Activated CD4-positive, alpha-beta T cell treated with anti-CD3 and anti-CD28 coated beads for 4 hours (primary cell): ENCODE measurements at places on chromosomes 1 and 21.

GRCh38 chr1:190175320-190175719 is 302.3 kb downstream of the BRINP3 start:
- DNase-seq, result no peak

GRCh38 chr21:31426235-31426797 is 82.3 kb upstream of the TIAM1 start:
- no peak for DNase-seq

DNA sequence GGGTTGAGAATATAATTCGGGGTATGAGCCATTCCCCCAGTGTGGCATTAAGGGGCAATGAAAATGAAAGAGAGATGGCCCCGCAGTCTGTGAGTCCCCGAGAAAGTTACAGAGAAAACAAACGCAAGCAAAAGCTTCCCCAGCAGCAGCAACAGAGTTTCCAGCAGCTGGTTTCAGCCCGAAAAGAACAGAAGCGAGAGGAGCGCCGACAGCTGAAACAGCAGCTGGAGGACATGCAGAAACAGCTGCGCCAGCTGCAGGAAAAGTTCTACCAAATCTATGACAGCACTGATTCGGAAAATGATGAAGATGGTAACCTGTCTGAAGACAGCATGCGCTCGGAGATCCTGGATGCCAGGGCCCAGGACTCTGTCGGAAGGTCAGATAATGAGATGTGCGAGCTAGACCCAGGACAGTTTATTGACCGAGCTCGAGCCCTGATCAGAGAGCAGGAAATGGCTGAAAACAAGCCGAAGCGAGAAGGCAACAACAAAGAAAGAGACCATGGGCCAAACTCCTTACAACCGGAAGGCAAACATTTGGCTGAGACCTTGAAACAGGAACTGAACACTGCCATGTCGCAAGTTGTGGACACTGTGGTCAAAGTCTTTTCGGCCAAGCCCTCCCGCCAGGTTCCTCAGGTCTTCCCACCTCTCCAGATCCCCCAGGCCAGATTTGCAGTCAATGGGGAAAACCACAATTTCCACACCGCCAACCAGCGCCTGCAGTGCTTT is 9.4 kb downstream of the PROX1 start:
- no peak for DNase-seq

- DNase-seq, result no peak
Measured at GRCh38 chr1:183432548-183432875, 14.3 kb upstream of the NMNAT2 start.

DNA sequence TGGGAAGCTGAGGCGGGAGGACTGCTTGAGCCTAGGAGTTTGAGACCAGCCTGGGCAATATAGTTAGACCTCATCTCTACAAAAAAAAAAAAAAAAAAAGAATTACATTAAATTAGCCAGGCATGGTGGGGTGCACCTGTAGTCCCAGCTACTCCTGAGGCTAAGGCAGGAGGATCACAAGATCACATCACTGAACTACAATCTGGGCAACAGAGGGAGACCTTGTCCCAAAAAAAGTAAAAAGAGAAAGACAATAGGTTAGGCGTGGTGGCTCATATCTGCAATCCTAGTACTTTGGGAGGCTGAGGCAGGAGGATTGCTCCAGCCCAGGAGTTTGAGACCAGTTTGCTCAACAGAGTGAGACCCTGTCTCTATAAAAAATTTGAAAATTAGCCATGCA is 130.3 kb downstream of the TIAM1 start:
- no peak for DNase-seq

DNA sequence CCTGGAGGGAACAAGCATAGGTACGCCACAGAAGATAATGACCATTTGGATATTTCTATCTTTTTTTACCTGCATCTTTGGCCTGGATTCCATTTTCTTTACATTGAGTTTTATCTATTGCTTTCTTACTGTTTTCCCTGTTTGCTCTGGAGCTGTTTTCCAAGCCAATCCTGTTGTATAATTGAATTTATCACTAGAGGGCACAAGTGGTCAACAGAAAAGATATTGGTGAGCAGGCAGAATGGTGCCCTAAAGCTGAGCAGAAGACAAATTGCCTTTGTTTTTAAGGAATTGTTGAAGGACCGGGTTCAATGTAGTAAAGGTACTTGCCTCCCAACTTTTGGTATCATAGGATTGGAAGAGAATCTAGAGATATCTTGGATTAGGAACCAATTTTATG is 152.8 kb downstream of the PPP1R12B start:
- no peak for DNase-seq

- DNase-seq, result no peak
Measured at GRCh38 chr1:154998201-154998780, 4.3 kb upstream of the ZBTB7B start.

DNA sequence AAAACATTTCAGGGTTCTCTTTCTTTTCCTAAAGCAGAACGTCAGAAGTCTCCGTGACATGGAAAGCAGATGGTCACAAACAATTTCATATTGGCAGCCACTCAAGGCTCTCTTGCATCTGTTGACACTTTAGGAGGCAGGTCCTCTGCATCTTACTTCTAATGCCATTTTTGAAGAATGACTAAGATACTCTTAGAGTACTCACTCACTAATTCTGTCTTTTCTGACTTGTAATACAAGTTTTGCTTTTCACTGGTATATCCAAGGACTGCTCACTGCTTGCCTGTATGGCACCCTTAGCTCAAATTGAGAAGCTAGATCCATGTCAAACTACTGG is 68.3 kb downstream of the PRRX1 start:
- DNase-seq, result no peak

DNA sequence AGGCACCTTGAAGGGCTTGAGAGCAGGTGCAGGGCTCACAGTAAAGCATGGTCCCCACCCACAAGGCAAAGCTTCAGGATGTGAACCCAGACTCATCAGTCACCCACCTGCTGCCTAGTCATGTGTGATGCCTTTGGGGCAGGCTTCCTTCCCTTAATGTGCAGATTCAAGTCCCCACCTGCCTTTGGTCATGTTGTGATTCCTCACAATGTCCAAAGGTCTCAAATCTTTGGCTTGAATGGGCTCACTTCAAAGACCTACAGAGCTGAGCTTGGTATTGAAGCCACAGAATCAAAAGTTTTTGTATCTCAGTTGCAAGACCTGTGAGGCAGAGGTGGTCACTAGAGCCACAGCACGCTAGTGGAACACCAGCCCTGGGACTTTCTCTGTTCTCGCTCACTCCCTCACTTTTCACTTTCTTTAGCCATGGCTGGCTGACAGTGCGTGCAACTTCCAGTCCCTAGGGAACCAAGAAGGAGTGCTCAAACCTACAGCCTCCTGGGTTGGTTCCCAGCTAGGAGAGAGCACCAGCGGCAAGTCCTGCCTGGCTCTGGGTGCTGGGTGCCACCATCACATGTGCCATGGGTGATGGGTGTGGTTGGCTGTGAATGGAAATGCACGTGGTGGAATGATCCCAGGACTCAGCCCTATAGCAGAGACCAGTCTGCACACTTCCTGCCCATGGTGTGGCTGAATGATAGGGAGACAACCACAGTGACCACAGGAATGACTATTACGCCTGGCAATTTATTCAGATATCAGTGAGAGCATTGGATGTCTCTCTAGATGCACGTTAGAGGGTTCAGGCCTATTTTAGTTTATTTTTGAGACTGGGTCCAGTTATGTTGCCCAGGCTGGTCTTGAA is 26.4 kb upstream of the CLIC6 start:
- no peak for DNase-seq

DNA sequence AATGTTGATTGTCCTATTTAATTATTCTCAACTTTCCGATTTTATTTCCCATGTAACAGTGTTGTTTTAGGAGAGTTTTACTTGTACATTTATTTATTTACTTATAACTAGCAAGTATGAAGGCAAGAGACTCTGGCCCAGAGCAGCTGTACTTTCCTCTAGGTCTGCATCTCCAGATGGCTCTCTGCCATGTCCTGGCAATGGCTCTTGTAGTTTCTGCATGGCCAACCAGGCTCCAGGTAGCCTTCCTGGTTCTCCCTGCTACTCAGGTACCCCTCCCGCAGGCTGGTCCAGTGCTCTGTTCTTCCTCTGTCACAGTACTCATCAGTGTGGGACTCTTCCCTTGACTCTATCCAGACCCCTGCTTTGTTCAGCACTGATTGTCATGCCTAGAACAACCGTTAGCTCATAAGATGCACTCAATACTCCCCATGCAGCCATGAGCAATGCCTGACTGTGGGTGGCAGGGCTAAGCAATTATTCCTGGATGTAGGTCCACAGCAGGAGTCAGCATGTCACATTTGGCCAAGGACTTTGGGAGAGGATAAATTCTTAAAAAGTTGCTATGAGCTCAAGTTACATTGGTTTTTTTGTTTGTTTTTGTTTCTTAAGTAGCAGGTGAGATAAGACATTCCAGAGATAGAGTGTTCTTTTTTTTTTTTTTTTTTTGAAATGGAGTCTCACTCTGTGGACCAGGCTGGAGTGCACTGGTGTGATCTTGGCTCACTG is 10.9 kb upstream of the IL20 start:
- DNase-seq, result no peak

DNA sequence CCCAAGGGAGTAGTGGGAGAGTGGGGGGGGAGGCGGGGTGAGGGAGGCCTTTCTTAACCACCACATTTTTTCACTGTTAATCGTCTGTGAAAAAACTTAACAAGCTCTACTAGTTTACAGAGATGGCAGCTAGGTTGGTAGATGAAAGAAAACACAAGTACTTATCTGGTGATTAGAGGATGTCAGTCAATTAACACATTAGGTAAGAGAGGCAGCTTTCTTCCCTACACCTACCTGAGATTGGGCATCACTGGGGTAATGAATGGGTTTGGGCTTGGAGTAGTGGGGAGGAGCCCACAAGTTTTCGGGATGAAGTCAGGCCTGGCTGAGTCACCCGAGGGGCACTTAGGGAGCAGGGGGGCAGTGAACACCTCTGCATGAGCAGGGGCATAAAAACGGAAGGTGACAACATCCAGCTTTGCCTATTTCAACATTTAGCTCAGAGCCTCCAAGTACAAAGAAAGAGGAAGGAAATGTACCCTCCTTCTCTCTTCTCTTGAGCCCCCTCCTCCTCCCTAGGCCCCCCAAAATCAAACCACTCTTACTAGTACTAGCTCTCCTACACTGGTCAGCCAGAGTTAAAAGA is 2.5 kb downstream of the LBR start:
- no peak for DNase-seq

- no peak for DNase-seq
Measured at GRCh38 chr1:212488436-212489283, 55.9 kb downstream of the NENF start.

GRCh38 chr1:45883658-45884057 is 80.2 kb downstream of the MAST2 start:
- no peak for DNase-seq

- DNase-seq, result no peak
Measured at GRCh38 chr1:29969576-29969975, 733.3 kb downstream of the PTPRU start.

- DNase-seq, result no peak
Measured at GRCh38 chr1:21342961-21343838, 52.9 kb upstream of the ECE1 start.
